ENCODE measurements at places on chromosomes 5 and 9.

GRCh38 chr9:121926351-121926801 lies 166.7 kb downstream of the TTLL11 start:
- DNase-seq = no peak

DNA sequence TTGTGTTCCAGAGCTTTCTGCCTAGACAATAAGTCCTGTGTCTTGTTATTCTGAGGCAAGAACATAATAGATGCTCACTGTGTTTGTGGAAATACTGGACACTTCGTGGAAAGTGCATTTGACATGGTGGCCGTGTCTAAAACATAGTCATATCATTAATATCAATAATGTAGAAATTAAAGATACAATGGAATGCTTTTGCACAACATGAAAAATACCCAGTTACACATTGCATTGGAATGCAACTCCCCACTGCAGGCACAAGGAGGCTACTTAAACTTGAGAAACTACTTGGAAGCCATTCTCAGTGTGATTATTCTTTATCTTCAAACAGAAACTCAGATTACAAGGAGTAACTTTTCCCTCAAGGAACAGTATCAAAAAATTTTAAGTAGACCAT lies 145.3 kb upstream of the ZNF462 start:
- DNase-seq = no peak

DNA sequence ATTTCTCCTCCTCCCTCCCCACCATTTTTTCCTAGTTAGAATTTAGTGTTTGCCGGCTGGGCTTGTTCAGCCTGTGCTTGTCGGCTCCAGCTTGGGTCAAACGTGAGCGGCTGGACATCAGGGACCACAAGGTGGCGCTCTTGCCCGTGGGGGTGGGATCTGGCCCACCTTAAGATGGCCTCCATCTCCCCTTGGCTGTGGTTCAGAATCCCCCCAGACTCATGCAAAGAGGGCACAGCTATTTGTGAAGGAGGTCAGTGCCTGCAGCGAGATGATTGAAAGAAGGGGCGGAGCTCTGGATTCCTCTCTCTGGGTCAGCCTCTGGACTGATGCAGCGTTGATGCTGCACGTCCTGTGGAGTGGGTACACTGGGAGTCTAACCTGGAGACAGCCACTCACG lies 283.3 kb upstream of the TUT7 start:
- DNase-seq = no peak

DNA sequence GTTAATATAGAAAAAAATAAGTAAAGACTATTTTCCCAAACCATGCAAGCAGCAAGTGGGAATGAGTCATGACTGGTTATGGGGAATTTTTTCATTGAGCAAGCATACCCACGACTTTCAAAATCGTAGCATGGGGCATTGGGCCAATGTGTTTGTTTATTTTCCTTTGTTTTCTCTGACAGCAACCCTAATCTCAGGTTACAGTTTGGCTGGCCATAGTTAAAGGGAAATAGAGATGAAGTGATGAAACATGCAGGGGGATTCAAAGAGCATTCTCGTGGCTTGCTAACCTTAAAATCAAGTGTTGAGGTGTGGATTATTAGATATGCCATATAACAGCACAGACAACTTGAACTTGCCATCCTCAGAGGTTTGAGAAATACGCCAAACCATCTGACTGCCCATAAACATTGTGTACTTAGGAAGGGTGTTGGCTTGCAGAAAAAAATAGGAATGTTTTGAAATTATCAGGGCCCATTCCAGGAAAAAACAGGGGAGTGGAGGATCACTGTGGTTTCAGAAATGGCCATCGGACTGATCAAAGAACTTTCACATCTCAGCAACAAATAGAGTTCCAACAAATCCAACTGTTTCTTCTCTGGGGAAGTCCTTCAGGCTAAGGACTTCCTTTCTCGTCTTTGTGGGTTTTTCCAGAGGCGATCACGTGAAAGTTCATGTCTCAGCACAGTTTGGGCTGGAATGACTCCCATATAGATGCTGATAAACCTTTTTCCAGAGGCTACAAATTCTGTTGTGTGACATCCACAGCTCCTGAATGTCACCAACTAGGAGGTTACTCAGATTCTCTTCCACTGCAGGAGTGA lies 259.1 kb downstream of the SYK start:
- no peak for DNase-seq

- no peak for DNase-seq
These were observed 61.5 kb upstream of the ANXA1 start for GRCh38 chr9:73090214-73090613.

DNA sequence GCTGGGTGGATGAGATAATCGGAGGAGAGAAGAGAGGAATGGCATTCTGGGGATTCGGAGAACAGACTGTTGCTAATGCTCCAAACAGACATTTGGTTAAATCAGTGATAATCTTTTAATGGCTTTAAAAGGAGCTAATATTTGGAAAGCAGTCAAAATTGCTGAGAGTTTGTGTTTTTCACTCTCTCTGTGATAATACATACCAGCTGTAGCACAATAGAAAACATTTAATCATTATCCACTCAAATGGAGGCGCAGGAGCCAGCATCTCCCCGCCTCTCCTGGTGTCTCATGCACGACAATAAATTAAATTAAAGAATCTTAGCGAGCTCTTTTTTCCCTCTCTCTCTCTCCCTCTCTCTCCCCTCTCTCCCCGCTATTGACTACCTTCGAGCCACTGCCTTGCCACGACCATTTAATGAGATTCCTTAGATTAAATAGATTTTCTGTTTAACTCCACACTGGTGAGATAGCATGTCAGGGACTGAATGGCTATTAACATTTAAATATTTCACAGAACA lies 268.6 kb upstream of the MVB12B start:
- DNase-seq = no peak

DNA sequence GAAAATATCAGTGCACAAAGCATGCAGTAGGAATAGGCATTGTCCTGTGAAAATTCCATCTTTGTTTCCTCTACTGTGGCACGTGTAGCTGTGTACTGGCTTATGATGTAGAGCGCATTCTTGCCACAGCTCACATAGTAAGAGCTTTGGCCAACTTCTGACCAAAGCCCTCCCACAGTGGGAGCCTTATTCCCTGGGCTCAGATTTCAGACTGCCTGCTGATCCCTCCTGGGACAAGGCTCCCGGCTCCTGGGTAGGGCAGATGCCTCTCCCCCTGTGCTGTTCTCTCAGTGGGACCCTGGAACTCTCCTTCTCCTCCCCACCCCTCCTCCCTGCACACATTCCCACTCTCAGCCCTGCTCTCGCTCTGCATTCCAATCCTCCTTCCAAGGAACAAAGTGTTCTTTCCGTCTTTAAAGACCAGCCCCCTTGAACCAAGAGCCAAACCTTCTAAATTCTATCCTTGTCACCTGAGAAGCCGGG lies 17.5 kb downstream of the LCP2 start:
- no peak for DNase-seq

Measured in NCI-H187 treated with DMSO at 0.1 percent for 48 hours (cell line).